NCI-H510A treated with DMSO at 0.1 percent for 48 hours (cell line): ENCODE measurements at places on chromosomes 5 and 9.

DNA sequence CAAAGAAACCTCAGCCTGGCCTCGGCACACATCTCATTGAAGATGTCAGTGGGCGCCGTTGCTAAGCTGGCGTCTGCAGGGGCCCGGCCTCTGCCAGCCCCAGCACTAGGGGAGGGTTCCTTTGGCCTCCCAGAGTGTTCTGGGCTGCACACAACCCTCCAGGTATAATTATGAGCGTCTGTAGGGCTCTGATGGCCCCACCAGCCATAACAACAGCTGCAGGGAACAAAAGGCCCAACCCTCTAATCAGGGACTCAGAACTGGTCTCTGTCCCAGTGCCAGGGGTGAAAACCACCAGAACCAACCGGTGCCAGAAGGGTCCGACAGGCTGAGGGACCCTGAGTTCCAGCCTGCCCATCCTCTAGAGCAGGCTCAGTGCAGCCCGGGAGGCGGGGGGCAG is 39.5 kb upstream of the SLC12A7 start:
- DNase-seq, result no peak

- no peak for DNase-seq
These were observed at the start of gene PCDHB9 for GRCh38 chr5:141186897-141187512. Gene PCDHB9 (plus strand): TSS chr5:141187161. CDS start chr5:141187319, 158 bp downstream.

GRCh38 chr5:6496636-6497035 is 48.0 kb downstream of the UBE2QL1 start:
- DNase-seq, result no peak

GRCh38 chr5:54531546-54531945 is 14.0 kb downstream of the SNX18 start:
- DNase-seq, result no peak

- DNase-seq, result no peak
These were observed 349.7 kb upstream of the RFX3 start for GRCh38 chr9:3875361-3876132.

DNA sequence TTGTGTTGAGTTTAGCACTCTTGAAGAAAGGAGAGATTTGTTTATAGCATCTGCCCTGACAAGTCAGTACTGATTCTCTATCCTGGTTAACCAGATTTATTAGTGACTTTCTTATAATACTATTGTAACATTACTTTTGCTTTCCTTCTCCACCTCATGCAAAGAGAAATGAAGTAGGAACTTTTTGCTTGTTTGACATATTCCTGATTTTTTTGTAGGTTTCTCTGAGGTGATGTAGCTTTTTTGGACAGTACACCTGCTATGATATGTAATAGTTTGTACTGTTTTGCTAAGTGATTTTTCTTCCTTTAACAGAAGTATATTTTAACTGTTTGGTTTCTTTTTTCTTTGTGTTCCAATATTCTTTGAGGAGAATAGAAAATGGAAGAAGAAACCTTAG is 117.7 kb downstream of the ZCCHC7 start:
- DNase-seq, result no peak

GRCh38 chr5:134506054-134507039 is 19.1 kb upstream of the JADE2 start:
- peak; percentile 61 for DNase-seq
